LNCaP clone FGC (cell line): ENCODE measurements at places on chromosomes 3 and 15.

DNA sequence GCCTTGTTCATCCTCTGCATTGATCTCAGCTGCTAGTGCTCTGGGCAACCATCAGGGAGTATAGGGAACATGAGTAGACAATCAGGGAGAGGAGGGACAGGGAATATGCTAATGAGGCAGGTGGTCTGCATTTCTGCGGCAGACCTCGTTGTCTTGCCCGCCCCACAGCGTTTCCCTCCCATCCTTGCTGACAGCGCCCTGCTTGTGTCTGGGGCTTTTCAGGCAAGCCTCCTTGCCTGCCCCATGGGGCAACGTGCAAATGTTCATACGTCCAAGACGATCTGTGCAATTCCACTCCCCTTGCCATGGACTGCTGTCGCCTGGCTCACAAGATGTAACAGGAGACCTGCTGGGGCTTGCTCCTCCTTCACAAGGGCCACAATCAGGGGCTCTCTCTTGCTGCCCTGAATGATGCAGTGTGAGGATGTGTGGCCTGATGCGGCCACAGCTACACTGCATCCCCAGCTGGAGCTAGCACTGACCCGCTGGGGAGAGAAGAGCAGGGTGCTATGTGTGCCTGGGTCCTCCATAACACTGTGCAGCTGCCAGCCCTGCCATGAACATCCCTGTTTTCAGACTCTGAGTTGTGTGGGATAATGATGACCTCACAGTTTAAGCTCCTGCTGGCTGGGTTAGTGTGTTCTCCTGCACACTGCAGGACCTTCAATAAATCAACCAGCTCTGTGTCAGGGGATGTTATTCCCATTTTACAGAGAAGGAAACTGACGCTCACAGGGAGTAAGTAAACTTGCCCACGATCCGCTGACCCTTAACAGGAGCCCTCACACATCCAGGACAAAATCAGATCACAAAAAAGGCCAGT, 211.3 kb downstream of the KLF13 start:
- DNase-seq: no peak

- DNase-seq: no peak
These were observed 38.1 kb upstream of the ZBTB38 start for GRCh38 chr3:141330235-141330634.

- no peak for DNase-seq
These were observed 53.6 kb upstream of the PXYLP1 start for GRCh38 chr3:141178026-141178425.

- no peak for DNase-seq
These were observed 12.5 kb downstream of the PFKFB4 start for GRCh38 chr3:48544141-48544540.

DNA sequence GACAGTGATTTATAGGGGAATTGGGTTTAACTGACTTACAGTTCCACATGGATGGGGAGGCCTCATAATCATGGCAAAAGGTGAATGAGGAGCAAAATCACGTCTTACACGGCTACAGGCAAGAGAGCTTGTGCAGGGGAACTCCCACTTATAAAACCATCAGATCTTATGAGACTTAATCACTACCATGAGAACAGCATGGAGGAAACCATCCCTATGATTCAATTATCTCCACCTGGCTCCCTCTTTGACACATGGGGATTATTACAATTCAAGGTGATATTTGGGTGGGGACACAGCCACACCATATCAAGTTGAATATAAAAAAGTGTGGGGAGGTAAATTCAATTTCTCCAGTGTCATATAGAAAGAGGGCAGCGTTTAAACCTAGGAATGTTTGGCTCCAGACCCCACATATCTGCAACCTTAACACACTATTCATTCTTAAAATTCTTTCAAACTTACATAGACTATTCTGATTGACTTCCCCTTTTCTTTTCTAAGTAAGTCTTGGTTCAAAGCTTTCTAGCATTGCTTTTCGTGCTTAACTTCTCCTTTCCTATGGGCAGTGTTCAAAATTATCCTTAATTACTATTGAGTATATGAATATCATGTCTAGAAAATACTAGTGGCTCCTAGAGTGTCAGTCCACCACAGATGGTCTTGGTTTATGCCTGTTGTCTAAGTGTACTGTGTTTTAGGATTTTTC, 446.7 kb upstream of the GBE1 start:
- no peak for DNase-seq

DNA sequence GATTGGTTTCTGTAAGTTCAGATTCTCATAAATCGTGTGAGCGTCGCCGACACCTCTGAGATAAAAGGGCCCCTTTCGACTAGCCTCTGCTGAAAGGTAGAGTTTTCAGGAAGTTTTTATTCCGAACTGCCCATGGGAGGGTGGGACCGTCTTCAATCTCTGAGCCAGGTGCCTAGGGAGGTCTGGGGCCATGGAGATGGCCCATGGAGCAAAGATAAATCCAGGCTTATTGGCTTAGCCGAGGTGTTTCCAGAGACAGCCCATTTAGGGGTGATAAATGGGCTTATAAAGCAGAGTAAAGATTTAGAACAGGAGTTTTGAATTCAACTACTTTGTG, 442 bp downstream of the QTRT2 start:
- DNase-seq: no peak
